ENCODE measurements at places on chromosomes 7 and 10.

- peak; percentile 69 for DNase-seq
Measured at GRCh38 chr10:100338434-100339036, 8.5 kb upstream of the SCD start.

DNA sequence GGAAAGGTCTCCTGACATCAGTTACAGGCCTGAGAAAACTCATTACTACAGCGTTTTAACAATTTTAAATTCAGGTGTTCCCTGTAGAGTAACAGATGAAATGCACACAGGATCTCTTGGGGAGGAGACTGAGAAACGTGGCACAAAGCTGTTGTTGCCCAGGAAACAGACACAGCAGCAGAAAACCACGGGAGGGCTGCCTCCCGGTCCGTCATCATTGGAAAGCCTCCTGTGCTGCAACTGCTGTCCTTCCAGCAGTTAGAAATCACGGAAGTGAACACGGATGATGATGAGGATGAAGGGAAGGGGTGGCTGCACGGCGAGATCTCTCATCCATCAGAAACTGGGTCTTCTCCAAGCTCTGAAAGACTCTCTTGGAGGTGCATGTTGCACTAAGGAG, 94.6 kb upstream of the RNF32 start:
- no peak for DNase-seq

DNA sequence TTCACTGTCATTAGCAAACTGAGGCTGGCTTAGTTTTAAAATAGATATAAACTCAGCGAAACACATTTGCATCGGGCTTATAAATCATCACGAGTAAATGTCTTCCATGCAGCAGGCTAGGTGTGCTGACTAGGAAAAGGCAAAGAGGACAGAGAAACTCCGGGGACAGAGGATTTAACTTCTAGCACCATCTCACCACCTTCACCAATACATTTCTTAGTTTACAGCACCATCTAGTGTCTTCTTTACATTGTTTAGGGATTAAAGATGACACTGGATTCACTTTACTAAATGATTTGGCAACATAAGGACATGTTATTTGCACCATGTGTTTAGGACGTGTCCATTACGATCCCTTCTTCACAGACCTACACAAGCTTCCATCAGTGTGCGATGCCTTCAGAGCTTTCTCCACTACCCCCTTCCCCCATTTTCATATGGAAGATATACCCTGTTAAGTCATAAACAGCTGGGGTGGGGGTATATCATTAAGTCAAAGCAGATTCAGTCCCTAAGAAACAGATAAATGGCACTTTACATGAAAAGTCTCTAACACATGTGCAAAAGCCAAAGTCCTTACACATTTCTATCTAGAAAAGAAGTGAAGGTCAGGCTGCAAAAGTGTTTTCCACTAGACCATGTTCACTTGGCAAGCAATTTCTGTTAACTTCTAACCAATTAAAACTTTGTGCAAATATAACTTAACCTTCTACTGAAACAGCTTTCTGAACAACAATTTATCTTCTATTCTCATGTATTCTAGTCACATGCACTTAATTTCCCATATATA, 103.3 kb downstream of the GRB10 start:
- no peak for DNase-seq

DNA sequence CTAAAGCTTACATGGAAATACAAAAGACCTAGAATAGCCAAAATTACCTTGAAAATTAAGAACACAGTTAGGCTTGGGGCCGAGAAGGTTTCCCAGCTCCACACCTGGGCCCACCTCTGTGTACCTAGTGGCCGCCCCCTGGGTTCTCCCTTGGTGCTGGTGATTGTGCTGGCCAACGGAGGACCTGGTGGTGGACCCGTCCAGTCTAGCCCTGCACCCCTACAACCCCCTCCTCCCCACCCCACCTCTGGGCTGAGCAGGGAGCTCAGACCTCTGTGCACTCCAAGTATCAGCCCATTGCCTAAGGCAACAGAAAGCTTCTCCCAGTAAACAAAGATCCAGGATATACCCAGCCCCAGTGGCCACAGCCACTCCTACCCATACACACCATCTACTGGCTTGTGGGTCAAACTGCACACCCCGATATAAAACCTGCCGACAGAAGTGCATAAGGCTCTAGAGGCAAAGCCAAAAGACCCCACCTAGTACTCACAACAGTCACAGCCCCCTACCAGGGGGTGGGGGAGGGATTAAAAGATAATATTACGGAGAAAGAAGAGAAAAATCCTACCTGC, 105.0 kb upstream of the DIP2C start:
- no peak for DNase-seq

DNA sequence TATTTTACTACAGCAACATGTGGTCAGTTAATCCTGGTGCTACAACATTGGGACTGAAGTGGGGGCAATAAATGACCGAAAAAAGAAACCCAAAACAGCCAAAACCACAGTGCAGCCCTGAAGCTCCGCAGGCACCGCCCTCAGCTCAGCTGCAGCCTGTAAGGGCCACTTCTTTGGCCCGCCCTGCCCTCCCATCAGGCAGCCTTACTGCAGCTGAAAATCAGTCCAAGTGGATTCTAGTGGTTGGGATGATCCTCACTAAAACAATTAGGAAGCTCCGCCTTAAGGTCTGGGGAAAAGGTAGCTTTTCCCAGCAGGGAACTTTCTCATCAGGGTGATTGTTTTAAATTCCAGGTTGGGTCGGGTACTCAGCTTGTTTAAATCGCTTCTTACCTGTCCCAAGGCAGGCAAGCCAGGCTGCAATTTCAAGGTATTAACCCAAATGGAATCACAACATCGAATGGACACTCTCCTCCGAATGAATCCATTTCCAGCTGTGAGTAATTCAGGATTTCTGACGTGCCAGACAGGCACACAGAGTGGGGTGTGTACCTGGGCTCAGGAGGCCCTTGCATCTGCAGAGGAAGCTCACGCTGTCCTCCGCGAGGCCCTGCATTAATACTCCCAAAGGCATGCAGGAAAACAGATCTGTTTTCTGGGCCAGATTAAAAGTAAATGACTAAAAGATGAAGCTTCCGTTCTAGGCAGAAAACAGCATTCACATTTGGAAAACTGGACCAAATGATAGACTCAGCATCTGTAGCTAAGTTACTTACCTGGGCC, 104.3 kb downstream of the CREB5 start:
- DNase-seq = no peak

GRCh38 chr10:59971915-59972314, 65.6 kb upstream of the CCDC6 start:
- DNase-seq = no peak

DNA sequence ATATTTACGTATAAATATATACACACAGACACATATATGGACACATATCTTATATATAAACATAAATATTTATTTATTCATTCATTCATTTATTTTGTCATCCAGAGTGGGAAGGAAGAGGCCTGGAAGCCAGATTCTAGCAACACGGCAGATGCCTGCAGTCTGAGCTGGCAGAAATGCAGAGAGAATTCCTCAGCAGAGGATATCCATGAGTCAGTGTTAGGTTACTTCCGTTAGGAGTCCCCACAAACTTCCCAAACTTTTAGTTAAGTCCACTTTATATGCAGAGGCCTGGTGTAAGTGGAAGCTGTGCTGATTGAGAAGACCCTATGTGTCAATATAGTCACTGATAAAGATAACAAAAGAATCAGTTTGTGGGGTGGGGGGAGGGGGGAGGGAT, 89.6 kb downstream of the PPP1R17 start:
- no peak for DNase-seq

DNA sequence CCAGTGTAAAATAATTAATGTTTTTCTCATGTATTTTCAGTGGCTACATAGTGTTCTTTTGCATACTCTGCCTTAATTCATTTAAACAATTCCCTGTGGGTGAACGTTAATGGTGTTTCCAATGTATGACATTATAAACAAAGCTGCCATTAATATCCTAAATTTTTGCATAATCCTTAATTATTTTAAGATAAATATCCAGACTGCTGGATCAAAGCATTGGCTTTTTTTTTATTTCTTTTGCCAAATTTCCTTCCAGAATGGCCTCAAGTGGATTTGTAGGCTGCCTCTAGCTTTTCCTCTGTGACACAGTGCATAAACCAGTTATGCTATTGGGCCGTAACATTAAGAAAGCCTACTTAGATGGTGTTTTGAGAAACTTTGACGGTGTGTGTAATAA, 29.5 kb downstream of the MCM10 start:
- DNase-seq = no peak

GRCh38 chr10:122112625-122113160, 123.7 kb downstream of the TACC2 start:
- DNase-seq = no peak

- DNase-seq = no peak
Measured at GRCh38 chr7:138876326-138876725, 78.3 kb upstream of the ATP6V0A4 start.

GRCh38 chr10:110409926-110410325, 87.8 kb upstream of the DUSP5 start:
- DNase-seq = no peak

DNA sequence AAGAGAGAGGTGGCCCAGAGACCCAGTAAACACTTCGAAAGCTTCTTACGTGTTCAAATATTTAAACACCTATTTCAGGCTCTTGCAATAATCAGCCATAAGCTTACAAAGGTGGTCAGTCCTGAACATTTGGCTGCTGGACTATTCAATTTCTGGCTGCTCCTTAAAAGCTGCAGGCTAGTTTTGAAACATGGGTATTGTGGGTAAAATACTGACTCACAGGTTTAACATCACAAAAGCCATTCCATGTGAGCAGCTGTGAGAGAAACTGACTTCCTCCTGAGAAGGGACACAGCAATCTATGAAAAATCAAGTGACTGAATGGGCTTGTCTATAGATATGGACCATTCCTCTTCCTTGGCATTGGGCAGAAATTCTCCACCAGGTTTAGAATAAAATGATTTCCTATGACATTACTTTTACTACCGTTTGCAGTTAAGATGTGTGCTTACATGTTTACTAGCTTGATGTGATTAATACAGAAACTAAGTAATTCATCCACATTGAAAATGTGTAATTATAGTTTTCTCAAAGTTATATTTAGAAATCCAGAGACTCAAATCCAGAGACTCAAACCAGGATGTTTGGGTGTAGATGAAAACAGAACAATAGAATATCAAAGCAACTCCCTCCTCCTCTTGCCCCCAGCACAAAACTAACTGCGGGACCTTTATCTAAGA, 252.3 kb downstream of the GATA3 start:
- DNase-seq = no peak

- DNase-seq = no peak
Measured at GRCh38 chr7:47489624-47490023, 92.3 kb downstream of the TNS3 start.
